ENCODE measurements at places on chromosomes 7 and 10.

DNA sequence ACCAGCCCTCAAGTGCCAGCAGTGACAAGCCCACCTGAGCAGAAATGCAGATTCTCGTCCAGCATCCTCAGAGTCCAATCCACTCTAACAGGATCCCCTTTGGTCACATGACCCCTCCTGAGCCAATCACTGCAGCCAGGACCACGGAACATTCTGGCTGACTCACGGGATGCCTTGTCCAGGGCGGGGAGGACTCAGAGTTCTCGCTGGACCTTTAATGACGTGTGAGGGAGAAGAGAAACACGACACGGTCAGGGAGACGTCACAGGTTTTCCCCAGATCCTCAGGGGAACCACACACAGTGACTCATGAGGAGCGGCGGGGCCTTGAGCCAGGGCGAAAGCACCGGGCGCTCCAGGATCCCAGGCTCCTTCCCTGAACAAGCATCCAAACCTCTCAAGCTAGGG, 155.7 kb downstream of the PTPRN2 start:
- DNase-seq, result no peak

DNA sequence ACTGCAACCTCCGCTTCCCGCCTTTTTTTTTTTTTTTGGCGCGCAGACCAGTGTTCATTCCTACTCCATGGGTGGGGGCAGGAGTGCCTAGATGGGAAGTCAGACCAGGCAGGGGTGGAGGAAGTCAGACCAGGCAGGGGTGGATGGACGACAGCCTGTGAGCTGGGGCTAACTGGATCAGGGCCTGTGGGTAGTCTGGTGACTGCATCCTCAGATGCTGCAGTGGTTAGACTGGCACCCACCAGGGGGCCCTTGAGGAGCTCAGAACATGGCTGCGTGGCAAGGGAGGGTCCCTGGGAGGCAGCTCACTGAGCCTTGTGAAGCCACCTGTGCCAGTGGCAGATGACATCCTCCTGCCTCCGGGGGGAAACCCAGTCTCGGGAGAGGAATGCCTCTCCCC, 35.1 kb downstream of the RCC1L start:
- DNase-seq, result no peak

GRCh38 chr7:7136466-7137381, 45.6 kb upstream of the C1GALT1 start:
- DNase-seq, result no peak

GRCh38 chr10:129960481-129961156, 3.5 kb downstream of the EBF3 start:
- DNase-seq, result no peak

DNA sequence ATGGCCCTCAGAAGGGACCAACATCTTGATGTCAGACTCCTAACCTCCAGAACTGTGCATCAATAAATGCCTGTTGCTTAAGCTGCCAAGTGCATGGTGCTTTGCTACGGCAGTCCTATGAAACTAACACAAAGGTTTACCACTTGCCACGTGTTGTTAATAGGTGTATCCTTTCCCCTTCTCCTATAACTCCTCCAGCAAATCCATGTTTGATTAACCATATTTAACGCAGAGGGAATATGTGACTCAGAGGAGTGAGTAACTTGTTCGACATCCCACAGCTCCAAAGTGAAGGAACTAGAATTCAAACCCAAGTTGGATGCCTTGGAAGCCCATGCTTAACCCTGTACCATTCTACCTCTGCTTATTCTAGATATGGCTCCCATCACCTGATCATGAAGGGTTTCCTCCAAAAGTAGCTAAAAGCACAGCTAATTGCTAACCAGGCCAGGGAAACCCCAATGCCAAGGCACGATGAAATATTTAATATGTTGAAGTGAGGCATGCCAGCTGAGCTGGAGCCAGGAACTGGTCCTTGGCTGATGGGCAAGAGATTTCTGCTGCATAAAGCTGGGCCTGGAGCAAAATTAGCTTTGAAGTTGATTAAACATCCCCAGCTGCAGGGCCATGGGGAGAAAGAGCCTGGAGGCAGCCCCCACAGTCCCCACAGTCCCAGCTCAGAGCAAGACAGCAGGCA, 131.9 kb downstream of the C10orf90 start:
- no peak for DNase-seq

DNA sequence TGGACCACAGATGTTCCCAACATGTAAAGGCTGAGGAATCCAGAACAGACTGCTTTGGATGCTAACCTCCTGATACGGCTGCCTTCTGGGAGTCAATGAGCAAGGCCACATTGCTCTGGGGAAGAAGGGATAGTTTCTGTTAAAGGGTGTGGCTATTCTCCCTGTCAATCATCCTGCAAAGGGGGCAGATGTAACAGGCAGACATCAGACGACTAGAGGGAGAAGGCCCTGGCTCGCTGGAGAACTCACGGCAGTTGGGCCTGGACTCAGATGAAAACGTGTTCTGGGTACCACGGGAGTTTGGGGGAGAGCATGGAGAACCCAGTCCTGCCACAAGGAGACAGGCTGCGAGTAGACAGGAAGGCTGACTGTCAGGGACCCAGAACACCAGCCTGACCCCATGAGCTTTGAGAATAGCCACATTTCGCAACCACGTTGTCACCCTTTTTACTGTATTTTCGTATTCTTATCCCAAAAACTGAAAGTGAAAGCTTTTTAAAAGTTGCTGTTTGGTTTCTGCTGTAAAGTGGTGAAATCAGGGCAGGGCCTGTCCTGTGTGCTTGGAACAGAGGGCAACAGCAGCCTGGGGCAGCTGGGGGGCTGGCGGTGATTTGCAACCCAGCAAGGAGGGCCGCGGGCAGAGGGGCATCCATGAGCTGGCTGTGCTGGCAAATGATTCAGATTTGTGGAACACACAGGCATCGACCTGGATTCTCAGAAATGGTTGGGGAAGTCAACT, 95.3 kb downstream of the MYOF start:
- no peak for DNase-seq

GRCh38 chr10:13587391-13587790, 626 bp downstream of the PRPF18 start:
- DNase-seq, result no peak

GRCh38 chr10:16902606-16903005, 85.4 kb upstream of the RSU1 start:
- no peak for DNase-seq

GRCh38 chr7:96311967-96312366, 9.9 kb downstream of the SLC25A13 start:
- DNase-seq, result no peak

DNA sequence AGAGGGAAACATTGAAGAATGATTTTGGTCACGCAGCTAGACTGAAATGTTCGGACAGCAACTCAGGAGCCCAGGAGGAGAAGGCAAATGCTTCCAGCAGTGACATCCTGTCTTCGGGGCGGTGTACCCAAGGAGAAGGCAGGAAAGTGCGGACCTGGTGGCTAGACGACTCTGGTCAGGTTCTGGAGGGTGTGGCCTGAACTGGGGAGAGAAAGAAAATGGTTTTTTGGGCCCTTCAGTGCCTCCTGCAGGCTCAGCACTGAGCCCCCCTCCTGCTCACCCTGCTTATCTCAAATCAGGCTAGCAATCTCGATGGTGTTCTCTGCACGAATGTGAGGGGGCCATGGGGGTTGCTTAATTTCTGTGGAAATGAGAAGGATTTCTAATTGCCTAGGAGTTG, 26.7 kb upstream of the TARP start:
- no peak for DNase-seq

GRCh38 chr10:30842185-30842584, 189.5 kb downstream of the ZNF438 start:
- DNase-seq, result no peak

GRCh38 chr10:128386816-128387604, 260.8 kb upstream of the MKI67 start:
- no peak for DNase-seq

GRCh38 chr7:597348-598178, 77.9 kb upstream of the PDGFA start:
- no peak for DNase-seq

DNA sequence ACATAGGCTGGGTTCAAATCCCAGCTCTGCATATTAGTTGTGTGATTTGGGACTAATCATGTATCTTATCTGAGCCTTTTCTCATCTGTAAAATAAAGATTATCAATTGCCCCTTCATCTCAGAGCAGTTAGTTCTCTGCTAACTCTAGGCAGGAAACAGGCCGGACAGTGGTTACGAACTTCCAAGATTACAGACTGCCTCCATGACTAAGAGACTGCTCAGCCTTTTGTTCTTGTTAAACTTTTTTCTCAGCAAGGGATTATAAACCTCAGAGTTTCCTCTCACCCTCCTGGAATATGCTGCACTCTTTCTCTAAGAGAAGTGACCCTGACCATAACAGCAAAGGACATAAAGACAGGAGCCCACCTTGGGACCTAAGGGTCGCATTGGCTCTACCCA, 52.5 kb upstream of the NFKB2 start:
- no peak for DNase-seq

DNA sequence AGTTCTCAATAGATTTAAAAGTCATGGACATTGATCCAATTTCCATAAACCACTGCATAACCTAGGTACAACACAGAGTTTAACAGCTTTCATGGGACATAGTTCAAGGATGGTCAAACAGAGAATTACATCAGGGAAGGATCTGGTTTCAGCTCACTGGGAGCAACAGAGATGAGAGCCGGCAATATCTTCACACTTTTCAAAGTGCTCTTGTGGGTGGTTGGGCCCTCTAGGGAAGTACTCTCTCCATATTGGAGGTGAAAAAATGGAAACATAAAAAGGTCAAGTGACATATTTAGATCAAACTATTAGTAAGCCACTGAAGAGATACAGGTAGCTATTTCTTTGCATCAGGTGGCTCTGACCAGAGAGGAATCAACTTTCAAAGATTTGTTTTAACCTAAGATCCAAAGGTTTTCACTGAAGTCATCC, 61.8 kb upstream of the LRRN3 start:
- DNase-seq, result no peak

DNA sequence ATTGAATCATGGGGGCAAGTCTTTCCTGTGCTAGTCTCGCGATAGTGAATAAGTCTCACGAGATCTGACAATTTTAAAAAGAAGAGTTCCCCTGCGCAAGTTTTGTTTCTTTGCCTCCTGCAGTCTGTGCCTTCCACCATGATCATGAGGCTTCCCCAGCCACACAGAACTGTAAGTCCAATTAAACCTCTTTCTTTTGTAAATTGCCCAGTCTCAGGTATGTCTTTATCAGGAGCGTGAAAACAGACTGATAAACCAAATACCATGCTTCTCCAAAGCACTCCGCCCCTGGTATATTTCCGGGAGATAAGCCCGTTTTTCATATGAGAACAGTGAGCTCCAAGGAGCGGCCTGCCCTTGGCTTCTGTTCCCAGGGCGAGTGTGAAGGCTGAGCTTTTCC, 118.9 kb downstream of the EVX1 start:
- no peak for DNase-seq

GRCh38 chr7:131619336-131620305, 63.2 kb upstream of the PODXL start:
- no peak for DNase-seq

DNA sequence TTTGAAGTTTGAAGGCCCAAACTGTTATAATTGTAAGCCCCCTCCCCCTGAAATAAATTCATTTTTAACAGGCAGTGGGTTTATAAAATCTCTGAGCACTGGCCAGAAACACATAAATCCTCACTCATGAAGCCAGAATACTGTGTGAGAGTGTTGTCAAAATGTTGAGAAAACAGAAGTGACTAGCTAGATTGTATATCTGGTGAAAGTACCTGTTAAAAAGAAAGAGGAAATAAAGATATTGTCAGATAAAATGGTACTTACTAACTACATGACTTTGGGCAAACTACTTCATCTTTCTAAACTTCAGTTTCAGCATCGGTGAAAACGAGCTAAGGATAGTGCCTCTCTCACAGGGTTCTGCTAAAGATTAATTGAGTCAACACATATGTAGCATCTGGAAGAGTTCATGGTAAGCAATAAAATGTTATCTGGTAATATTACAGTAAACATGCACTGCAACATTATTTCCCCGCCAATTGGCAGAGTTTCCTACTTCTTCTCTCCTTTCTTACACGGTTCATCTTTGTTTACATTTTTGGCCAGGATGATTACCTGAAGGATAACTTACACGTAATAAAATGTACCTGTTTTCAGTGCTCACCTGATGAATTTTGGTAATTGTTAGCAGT, 202.5 kb upstream of the CHRM2 start:
- DNase-seq, result no peak

GRCh38 chr10:31709476-31709875, 219.2 kb downstream of the ARHGAP12 start:
- no peak for DNase-seq

DNA sequence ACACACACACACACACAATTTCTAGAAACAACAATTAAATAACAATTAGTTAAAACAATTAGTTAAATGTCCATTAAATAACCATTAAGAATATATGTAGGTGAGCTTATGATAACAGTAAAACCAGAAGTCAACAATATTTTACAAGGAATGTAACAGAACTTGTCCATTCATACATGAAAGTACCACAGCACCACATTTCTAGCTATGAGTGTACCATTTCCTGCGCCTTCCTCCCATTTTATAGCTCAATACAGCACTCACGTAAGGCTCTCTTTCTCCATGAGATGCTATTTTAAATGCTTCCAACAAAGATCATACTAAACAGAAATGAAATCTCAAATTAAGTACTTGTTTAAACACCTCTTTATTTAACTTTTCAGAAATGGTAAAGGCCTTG, 367.3 kb upstream of the ZWINT start:
- DNase-seq, result no peak

DNA sequence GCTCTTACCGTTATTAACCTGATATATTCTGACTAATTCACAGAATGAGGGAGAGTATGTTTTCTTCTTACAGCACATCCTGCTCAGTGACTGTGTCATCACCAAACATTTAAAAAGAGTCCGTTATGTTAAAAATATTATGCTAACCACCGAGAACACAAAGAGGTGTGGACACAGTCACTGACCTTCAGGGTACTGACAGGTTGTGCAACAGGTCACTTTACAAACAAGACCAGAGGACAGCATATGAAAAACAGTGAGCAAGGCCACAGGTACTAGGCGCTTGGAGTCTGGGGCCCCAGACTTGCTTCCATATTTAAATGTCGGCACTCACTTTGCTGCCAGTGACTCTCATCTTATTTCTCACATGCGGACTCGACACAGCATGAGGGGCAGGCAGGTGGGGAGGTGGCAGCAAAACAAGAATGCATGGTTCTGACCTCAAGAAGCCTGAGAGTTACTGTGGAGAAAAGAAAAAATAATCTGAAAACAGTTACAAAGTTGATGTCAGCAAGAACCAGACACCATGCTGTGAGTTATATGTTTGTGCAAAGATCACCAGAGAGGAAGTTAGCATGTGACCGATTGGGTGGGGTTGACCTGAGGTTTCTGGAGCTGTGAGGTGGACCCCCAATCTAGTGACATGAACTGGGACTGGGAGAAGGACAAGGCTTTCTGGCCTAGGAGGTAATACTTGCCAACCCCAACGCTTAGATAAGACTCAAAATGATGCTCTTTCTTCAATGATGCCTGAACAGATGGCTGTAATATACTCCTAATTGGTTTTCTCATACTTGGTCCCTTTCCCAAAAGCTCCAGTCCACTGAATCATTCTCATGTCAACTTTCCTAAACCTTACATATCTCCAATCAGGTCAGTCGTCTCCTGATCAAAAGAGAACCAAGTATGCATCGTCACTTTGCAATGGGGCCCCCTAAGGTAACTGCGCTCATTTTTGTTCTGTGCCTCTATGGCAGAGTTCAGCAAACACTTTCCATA, 102.4 kb downstream of the HIPK2 start:
- DNase-seq, result no peak

- no peak for DNase-seq
Observed at GRCh38 chr10:71219918-71220688, 7.7 kb downstream of the UNC5B start.

All from activated CD4-positive, CD25-positive, alpha-beta regulatory T cell treated with anti-CD3 and anti-CD28 coated beads, Interleukin-2, amount 50 U/mL, for 16 hours (primary cell).